ENCODE measurements at places on chromosomes 6 and 20. TPM values are rescaled to one million over a fixed set of nuclear protein-coding genes. Genes with fewer than 3 reads are reported as not detected.

TDP2 gene
- total RNA-seq, result 27.2 TPM

HLA-DRB5 gene
- not detected for total RNA-seq

NUDT3 gene
- total RNA-seq, result 16.7 TPM

FRK gene
- 0.77 TPM for total RNA-seq

TRMT6 gene
- total RNA-seq, result 14.4 TPM

BEND3 gene
- total RNA-seq, result 3.7 TPM

MYBL2 gene
- total RNA-seq, result 6.2 TPM

DTD1 gene
- total RNA-seq, result 40.5 TPM

Data from astrocyte (in vitro differentiated cells and primary cell).